ENCODE measurements at places on chromosomes 4 and X. TPM values are rescaled to one million over a fixed set of nuclear protein-coding genes. Genes with fewer than 3 reads are reported as not detected.

Gene GBA3
- not detected for total RNA-seq

Gene PLXNA3
- 128 TPM for total RNA-seq

Gene CT45A10
- total RNA-seq: not detected

DNA sequence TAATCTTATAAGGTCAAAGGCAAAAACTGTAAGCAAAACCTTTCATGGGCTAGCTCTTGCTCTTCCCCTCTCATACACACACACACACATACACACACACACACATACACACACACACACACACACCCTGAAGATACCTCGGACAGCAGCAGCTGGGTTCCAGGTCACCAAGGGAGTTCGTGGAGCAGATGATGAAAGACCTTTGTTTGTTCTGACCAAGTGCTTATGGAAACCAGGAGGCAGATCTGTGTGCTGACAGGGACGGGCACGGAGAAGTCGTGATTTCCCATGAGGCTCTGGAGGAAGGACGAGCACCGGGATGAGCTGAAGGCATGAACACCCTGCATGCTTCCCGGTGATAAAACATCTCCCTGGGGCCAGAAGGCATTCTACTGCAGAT is 35.4 kb upstream of the CRMP1 start:
- DNase-seq: no peak

GRCh38 chrX:139725720-139726119 is 17.8 kb upstream of the MCF2 start:
- no peak for DNase-seq

GRCh38 chr4:39394706-39395105 is 12.0 kb upstream of the KLB start:
- DNase-seq: no peak

DNA sequence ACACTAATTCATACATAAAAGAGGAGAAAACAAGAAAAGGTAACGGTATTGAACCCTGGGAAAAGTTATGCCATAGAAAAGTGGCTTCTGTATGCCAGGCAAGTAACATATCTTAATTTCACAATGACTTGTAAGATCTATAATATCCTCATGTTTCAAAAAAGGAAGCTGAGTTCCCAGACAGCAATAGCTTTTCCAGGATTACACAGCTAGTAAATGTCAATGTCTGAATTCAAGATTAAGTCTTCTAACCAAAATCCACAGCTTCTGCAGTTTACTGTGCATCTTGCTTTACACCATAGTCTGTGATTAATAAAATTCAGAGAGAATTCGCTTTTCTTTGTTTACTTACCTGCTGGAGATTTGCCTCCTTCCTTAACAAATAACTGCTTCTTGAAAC is 55.8 kb upstream of the GAB1 start:
- no peak for DNase-seq

DNA sequence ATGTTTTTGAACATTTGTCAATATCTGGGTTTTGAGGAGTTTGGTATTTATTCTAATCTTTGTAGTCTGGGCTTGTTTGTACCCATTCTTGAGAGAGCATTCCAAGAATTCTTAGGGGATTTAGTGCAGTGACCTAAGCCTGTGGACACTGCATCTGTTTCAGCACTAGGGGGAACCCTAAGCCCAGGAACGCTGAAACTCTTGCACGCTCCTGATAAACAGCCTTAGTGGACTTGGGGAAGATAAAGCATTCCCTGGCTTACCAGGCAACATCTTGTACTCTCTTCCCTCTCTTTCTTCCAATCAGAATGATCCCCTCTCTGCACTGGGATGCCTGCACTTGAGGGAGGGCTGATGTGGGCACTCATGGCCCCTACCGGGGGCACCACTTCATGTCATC is 654.9 kb upstream of the HTR2C start:
- no peak for DNase-seq

DNA sequence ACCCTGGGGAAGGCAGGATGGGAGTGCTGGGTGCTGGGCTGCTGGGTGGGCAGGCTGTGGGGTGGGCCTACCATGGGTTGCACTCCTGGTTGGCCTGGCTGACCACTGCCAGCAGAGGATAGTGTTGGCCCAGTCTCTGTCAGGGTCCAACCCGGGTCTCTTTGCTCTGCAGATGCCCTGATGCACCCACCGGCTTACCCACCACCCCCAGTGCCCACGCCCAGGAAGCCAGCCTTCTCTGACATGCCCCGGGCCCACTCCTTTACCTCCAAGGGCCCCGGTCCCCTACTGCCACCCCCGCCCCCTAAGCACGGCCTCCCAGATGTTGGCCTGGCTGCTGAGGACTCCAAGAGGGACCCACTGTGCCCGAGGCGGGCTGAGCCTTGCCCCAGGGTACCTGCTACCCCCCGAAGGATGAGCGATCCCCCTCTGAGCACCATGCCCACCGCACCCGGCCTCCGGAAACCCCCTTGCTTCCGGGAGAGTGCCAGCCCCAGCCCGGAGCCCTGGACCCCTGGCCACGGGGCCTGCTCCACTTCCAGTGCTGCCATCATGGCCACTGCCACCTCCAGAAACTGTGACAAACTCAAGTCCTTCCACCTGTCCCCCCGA is 14.2 kb upstream of the ADD1 start:
- no peak for DNase-seq

All from mesothelial cell of epicardium (in vitro differentiated cells).